ENCODE measurements at places on chromosomes 6 and 20.

DNA sequence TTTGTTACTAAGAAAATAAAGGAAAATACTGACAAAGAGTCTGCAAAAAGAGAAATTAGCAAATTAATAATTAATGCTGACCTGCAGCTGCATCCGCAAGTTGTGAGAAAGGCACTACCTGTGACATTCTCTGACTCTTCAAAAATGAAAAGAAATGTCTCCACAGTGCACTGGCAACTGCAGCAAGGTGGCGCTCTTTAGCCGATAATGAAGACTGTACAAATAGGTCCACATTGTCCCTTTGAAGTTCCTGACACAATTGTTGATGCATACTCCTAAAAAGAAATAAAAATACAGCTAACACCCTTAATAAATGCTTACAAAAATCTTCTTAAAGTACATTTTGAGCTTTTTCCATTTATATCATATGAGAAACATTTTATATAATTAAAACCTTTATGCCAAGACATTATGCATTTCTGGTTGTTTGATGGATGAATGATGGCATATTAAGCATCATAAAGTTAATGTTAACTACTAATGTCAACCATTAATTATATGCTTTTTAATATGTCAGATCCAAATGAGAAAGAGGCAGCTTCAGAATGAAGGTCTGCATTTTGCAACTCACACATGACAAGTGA is 96.5 kb downstream of the MMS22L start:
- peak; percentile 6 for DNase-seq

DNA sequence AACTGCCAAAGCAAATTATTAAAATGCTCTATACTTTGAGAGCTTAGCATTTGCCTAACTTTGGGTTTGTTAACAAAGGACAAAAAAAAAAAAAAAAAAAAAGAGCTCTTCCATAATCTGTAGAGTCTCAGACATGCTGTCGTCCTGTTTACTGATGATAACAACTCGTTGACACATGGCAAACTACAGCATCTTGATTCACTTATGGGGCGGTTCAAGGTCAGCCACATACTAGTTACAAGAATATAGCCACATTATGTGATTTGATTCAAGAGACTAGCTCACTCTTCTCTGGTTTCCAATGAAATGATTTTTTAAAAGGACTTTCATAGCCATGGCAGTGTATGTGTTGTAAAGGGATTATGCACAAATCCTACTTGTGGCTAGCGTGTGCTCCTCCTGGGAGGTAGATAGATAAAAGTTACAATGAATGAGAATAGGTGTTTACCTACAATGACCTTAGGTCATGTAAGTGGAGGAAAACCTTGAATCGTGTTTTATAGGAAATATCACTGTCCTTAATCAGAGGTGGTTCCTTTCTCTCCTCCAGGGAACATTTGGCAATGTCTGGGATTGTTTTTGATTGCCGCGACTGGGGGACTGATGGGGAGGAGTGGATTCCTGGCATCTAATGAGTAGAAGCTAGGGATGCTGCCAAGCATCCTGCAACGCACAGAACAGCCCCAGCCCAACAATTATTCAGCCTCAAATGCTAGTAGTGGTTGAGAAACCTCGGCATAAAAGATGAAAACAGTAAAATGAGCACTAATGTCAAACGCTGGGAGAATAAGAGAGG is 969.2 kb upstream of the SLC35B3 start:
- no peak for DNase-seq

DNA sequence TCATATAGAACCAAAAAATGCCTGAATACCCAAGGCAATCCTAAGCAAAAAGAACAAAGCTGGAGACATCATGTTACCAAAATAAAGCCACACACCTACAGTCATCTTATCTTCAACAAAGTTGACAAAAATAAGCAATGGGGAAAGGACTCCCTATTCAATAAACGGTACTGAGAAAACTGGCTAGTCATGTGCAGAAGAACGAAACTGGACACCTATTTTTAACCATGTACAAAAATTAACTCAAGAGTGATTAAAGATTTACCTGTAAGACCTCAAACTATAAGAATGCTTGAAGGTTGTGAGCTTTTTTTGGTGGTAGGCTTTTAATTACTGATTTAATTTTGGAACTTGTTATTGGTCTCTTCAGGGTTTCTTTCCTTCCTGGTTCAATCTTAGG is 236.0 kb upstream of the DEFB112 start:
- no peak for DNase-seq

DNA sequence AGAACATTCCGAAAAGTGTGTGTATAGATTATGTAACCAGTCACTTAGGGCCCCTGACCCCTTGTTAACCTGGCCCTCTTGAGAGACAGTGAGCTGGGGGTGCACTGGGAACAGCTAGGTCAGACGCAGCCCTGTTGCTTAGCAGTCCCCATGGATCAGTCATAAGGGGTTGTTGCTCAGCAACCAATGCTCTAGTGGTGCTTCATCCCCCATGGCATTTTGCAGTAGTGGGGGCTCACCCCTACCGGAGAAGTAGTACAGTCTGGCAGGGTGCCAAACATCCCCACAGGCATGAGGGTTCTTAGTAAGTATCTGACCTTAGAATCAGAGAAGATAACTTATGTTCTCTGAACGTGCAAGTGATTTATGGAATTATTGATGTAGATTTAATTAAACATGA is 12.3 kb downstream of the PKIB start:
- no peak for DNase-seq

DNA sequence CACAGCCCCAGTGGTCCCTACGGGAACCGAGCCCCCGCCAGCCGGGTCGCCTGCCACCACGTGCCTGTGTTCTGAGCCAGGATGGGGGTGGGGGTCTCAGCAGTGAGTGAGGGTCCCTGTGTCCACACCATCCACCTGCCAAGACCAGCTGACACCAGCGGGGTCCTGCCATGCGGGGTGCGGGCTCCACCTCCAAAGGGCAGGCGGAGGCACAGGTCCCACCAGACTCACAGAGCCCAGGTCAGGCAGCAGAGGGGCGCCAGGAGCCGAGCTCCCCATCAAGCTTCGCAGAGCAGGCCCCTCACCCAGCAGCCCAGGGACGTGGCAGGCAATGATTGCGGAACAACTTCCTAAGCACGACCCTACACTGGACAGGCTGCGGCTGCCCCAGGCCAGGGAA is 50.5 kb downstream of the KCNQ2 start:
- no peak for DNase-seq

- DNase-seq, result no peak
Observed at GRCh38 chr6:73233048-73233447, 7.8 kb upstream of the KHDC1L start.

GRCh38 chr6:82461536-82461935 is 97.9 kb downstream of the TPBG start:
- no peak for DNase-seq

Data from KG1 (cell line).